ENCODE measurements at places on chromosomes 7 and 10. TPM values are rescaled to one million over a fixed set of nuclear protein-coding genes. Genes with fewer than 3 reads are reported as not detected.

DNA sequence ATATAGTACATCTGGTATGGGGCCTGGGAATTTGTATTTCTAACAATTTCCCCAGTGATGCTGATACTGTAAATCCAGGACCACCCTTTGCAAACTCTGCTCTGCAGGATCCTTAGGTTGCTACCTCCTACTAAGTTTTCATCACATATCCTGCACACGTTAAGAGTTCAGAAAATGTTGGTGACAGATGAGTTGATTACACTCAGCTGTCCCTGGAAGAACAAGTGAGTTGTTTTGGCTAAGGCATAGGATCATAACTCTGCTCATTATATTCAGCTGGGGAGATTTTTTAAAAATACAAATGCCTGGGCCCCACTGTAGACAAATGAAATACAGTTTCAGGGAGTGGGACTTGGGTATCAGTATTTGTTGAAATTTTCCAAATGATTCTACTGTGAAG is 274.6 kb upstream of the HABP2 start:
- DNase-seq: no peak

DNA sequence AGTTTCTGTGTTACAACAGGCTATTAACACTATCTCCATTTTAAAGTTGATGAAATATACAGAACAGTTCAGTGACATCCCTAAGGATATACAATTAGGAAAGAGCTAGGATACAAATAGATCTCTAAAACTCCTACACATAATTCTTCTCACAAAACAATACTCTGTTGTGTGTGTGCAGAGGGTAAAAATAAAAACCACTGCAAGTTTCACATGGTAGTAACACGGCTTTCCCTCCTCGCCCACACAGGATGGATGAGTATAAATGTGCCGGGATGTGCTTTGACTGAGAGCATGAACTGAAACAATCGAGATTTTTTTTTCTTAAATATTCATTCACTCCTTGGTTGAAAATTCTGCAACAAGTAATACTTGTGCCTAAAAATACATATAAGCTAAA is 131.5 kb upstream of the C1QL3 start:
- DNase-seq: no peak

GRCh38 chr10:11798845-11799735 is 24.1 kb upstream of the PROSER2 start:
- no peak for DNase-seq

GRCh38 chr7:19117870-19118608 is 603 bp upstream of the TWIST1 start:
- no peak for DNase-seq

DNA sequence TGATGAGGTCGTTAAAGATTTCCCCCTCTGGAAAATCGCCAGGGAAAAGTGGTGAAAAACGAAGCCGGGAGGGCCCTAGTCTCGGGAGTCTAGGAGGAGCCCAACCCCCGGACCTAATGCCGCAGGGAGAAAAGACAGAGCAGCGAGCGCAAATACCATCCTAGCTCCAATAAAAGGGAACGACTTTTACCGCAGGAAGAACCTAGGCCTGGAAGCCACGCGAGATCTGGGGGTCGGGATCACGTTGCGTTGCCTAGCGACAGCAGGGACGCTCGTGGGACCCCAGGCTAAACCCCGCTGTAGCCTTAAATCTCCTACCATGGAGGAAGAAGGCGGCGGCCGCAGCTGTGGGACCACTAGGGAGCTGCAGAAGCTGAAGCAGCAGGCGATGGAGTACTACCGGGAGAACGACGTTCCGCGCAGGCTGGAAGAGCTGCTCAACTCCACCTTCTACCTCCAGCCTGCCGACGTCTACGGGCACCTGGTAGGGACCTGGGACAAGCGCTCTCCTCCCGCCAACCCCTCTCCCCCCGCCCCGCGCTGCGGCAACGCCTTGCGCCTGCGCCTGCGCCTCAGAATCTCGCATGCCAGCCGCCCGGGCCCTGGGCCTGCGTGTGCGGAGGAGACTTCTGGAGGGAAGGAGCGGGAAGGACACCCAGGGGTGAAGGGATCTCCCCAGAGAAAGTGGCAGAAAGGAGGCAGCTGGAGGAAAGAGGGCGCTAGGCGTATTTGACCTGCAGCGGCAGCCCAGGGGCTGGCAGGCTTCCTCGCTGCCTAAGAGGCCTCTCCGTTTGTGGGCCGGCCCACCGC is at the start of gene ENO4:
TSS of gene ENO4 (plus strand) at position 252 of the 810 bp plus-strand sequence. CDS start at position 320, 68 bp downstream.
- peak; percentile 62 for DNase-seq

GRCh38 chr7:121531175-121532070 is 135.3 kb upstream of the FAM3C start:
- no peak for DNase-seq

- DNase-seq: no peak
These were observed 81.4 kb downstream of the FAM185A start for GRCh38 chr7:102830197-102830596.

DNA sequence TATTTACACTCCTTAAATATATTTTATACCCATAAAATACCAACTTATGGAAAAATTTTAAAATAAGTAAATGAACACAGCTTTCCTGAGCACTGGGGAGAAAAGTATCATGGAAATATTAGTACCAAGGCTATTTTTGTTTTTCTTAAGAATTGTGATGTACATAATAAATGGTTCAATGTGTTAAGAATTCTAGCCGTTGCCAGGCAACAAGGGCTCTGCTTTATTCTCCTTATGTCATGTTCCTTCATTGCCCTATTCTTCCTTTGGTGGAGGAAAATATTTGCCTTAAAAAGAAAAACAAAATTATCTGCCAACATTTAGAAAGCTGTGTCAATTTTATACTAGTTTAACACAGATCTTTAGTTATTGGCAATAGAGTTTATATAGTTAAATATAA is 2.6 kb upstream of the ZPBP start:
- DNase-seq: no peak

- DNase-seq: no peak
These were observed 381.1 kb upstream of the PHF14 start for GRCh38 chr7:10592604-10593003.

DNA sequence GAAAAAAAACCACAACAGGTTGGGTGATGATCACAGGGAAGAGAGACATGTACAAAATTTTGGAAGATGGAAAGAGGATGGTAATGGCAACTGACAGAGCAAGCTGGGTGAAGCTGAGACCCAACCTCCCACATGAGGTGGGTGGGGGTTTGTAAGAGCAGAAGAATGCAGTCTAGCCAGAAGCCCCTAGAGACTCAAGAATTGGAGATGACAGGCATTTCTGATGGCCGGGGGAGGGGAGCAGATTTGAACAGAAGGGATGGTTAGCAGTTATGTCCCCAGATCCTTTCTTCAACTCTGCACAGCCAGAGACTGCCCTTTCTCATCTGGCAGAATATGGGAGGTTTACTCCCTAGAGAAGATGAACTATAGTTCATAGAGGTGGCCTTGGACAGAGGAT is 208.0 kb downstream of the GALNT17 start:
- DNase-seq: no peak

DNA sequence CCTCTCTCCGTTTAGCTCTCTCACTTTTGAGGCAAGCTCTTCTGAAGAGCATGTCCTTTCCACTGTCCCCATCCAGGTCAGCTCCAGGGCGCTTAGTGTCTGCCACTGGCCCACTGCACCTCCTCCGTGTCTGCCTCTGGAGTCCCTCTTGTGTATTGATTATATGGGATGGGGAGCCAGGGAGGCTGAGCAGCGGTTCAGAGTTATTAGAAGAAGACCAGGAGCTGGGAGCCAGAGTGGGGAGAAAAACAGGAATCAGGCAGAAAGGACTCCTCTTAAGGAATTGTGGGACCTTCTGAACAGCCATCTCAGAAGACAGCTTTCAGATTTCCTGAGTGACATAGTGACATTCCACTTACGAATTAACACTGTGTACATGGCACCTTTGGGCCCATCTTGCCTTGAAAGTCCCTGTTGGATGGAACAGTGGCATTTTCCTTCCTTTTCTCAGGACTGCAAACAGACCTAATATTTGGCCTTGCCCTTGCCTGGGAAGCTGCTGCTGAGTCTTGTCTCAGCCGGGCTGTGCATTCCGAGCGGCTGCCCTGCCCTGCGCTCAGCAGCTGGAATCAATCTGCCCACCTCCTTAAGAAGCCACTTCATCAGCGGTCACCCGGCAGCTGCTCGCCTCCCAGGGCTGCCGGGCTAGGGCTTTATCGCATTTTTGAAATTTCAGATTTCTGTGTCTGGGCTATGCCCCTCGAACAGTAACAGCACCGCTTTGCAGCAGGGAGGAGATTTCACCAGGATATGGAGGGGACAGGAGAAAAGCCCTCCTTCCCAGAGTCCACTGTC is 81.1 kb upstream of the PRKG1 start:
- no peak for DNase-seq

DNA sequence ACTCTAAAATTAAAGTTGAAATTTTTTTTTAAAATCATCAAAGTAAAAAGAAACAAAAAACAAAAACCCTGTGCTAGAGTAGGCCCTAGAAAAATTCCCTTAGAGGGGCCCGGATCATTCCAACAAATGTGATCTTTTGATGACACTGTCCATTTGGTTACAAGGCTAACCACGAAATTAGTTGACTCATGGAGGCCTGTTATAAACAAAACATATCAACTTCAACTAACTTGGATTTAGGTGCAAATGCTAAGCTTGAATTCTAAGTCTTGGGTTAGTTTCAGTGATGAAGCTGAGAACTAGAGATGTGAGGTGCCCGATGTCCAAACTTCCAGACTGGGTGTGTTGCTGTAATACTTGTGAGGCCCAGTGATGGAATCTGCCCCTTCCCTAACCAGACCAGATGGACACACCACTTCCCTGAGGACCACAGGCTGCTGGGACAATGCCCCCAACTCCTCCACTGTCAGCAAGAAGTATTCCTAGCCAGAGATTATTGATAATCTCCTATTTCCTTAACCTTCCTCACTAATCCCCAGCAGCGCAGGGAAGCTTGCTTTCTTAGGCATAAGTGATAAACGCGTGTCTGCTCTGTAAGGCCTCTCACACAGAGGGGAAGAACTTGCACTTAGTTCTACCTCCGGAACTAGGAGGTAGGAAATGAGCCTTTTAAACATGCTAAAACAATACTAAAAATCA is 108.7 kb downstream of the RAPGEF5 start:
- no peak for DNase-seq

- DNase-seq: no peak
These were observed 149.2 kb downstream of the XPNPEP1 start for GRCh38 chr10:109774121-109774440.

- no peak for DNase-seq
These were observed 3.7 kb downstream of the TMEM225B start for GRCh38 chr7:99601656-99602310.

DNA sequence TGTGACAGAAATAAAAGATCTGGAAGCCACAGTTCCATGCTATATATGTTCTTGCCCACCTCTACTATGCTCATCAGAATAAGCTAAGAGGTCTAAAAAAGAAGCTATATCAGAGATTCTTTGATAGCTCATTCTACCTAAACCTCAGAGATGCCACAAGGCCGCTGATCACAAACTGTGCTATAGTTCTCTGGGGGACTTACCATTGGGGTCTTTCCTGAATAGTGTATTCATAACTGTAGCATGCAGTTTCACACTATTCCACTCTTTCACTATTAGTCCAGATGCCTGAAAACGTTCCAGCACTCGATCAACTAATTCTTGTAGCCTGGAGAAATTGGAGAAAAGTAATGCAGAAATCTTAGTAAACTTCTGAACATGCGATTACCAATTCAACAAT is 44.5 kb upstream of the SPOCK2 start:
- no peak for DNase-seq

- DNase-seq: no peak
These were observed 12.3 kb upstream of the ASCC1 start for GRCh38 chr10:72228318-72228751.

- DNase-seq: no peak
These were observed 107.6 kb upstream of the TNS3 start for GRCh38 chr7:47689558-47689957.

GRCh38 chr10:116877391-116877790 is 28.1 kb downstream of the ENO4 start:
- DNase-seq: no peak

DNA sequence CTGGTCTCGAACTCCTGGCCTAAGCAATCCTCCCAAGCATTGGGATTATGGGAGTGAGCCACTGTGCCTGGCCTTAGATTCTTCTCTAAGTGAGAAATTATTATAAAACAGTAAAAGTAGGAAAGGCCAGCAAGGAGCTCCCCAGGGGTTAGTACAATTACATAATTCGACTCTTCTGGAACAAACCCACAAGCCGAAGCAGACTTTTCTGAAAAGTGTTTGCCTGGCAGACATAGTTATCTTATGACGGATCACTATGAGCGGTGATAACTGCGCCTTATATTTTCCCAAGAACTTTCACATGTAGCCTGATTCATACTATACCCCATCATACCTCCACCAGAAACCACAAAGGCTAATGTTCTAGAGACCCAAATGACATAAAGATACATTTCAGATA is 30.2 kb upstream of the SH3PXD2A start:
- no peak for DNase-seq

DNA sequence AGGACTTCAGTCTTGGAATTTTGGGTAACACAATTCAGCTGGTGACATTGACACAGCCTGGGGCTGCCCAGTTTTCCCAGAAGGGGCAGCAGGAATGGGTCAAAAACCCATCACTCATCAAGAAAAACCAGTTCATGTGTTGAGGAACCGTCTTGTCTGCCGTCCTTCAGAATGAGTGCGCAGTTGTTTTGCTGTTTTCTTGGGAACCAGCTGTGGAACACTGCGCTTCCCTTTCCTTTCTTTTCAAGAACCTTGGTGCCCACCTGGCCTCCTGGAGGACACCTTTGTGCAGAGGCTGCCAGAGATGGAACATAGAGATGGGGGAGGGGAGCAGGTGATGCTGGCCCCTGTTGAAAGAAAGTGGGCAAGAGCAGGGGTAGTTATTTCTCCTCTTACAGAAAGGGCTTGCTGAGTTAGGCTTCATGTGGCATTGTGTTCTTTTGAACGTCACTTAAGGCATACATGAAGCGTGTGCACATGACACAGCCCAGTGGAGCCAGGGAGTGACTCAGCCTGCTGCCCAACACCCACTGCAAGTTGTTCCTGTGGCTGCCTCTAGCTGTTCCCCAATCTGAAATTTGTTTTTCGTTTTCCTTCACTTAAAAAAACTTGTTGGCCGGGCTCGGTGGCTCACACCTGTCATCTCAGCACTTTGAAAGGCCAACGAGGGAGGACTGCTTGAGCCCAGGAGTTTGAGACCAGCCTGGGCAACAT is 87.4 kb upstream of the TNS3 start:
- DNase-seq: no peak

DNA sequence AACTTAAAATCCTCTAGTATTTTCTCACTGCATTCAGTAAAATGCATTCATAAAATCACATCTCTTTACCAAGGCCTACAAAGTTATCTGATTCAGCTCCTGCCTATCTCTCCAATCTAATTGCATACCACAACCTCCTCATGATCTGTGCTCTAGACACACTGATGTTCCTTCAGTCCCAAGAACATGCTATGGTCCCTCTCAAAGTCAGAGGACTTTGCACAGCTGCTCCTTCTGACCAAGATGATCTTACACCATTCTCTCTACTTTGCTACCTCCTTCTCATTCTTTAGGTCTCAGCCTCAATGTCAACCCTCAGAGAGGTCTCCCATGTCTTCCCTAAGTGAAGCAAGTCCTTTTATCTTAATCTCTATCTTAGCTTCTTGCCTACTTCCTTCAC is 45.5 kb downstream of the CAV1 start:
- no peak for DNase-seq

GRCh38 chr7:55104712-55105433 is 86.1 kb downstream of the EGFR start:
- DNase-seq: no peak

IKZF1 gene
- 1.4 TPM for polyA plus RNA-seq

ZNF735 gene
- not detected for polyA plus RNA-seq

STAMBPL1 gene
- polyA plus RNA-seq: 6.5 TPM

GRID1 gene
- 3.8 TPM for polyA plus RNA-seq

MYO1G gene
- 0.77 TPM for polyA plus RNA-seq

FBXO24 gene
- polyA plus RNA-seq: 1.0 TPM

LRRC27 gene
- polyA plus RNA-seq: 7.3 TPM

TRIP6 gene
- polyA plus RNA-seq: 41.1 TPM

SFRP4 gene
- polyA plus RNA-seq: 22.2 TPM

EIF5AL1 gene
- 0.49 TPM for polyA plus RNA-seq

EPO gene
- 0.18 TPM for polyA plus RNA-seq
